Central memory CD4-positive, alpha-beta T cell (primary cell): ENCODE measurements at places on chromosomes 7 and 10.

- DNase-seq, result no peak
These were observed 199.0 kb downstream of the PTEN start for GRCh38 chr10:88062385-88062784.

DNA sequence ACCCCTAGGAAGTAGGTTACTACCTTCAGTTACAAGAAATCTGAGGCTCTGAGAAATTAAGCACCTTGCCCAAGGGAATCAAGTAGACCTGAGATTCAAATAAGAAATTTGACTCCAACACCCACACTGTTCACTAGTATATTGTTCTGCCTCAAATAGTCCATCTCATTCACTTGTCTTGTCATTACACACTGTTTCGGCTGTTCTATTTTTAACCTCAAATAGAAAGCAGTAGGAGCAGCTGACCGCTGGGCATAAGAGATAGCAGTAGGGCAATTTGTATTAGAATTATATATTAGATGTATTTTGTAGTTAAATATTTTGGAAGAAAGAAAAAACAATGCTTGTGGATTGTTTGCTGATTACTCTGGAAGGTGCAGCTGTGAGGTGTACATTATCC lies 185.1 kb downstream of the INHBA start:
- no peak for DNase-seq

GRCh38 chr10:102409604-102410428 lies 8.8 kb downstream of the PSD start:
- DNase-seq, result no peak

GRCh38 chr10:6039711-6040110 lies 22.5 kb downstream of the IL2RA start:
- no peak for DNase-seq

- no peak for DNase-seq
These were observed 175.8 kb upstream of the PPP2R2D start for GRCh38 chr10:131724891-131725580.

- peak; percentile 62 for DNase-seq
These were observed at the start of gene CDK6 for GRCh38 chr7:92836489-92836999. TSS of gene CDK6 (minus strand) at chr7:92836573. CDS start at chr7:92833323, 3,250 bp downstream.

GRCh38 chr7:150464962-150465361 lies 14.5 kb downstream of the GIMAP8 start:
- no peak for DNase-seq

- no peak for DNase-seq
These were observed 61.9 kb upstream of the ADO start for GRCh38 chr10:62742536-62743061.

DNA sequence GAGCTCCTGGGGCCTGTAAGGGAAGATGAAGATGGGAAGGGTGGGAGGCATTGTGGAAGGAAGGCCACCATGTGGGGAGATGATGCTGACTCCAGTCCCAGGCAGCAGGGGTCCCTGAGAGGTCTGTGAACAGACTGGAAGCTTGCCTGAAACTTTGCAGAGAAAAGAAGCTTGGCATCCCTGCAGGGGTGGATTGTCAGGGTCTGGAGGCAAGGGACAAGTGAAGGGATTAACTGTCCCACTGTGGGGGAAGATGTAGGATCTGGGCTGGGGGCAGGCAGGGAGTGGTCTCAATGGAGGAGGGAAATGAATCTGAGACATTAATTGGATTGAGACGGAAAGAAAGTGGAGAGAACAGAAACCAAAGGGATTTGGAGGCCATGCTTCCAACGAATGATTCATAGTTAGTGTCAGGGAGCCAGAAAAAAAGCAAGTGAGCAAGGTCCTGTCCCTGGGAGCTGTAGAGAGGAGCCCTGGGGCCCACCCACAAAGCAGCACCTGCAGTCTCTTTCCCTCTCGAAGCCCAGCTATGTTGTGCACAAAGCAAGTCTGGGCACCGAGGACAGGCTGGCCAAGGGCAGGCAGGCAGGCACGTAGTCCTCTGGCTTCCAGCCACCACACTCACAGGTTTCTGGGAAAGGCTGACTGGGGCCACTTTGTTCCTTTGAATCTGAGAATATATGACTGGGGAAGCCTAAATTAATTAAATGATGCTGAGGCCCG lies 4.7 kb upstream of the SLC18A3 start:
- DNase-seq, result no peak

DNA sequence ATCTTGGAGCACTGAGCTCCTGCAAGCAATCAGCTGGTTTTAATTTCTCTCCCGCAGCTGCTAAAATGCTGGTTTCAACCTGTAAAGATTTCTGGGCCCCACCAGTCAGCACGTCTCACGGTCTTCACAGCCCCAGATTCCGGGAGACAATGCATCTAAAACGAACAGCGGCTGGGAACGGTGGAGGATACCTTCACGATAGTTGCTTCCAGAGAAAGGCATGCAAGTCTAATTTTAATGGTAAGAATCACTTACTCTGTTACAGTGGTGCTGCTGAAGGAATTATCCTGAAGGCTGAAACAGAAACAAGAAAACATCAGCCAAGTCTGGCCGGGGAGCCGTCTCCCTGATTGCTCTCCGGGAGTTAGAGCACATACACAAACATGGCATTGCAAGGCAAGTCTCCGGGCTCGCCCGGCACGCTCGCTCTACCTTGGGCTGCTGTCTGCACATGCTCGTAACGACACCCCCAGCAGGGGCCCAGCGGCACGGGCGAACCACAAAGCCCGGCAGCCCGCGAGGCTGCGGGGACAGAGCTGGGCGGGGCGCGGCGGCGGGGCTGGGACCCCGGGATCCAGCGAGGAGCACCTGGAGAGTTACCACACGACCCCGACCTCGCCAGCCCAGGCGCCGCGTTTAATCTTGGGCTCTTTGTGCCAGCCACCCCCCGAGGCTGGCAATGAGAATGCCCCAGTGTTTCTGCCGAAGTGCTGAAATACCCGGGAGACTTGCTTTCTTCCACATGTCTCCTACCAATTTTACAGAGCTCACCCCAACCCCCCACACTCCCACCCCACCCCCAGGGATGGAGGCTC lies at the start of gene FAM13C:
TSS of gene FAM13C (minus strand) at position 406 of the 815 bp plus-strand sequence. CDS start at position 317, 89 bp downstream.
- no peak for DNase-seq

DNA sequence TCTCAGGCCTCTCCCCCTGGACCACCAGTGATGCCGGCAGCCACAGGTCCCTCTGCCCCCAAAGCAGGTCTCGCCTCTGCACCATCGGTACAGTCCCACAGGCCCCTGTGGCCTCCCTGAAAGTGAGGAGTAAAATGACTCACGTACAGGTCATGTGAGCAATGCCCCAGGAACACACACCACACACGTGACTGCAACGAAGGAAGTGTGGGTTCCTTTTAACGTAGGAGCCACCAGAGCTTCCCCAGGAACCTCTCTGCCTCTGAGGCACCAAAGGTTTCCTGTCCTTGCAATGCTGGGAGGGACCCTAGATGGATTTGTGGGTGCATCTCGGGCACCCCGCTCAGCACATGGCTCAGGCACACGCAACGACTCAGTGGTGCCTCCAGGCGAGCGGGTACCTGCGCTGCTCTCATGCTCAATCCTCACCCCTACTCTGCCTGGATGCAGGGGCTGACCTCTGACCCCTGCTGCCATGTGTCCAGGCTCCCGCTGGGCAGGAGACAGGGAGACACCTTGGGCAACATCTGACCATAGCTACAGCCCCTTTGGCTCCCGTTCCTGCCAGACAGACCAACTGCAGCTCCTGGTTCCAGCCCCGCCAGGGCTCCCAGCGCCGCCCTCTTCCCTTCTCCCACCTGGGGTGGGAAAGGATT lies 120.7 kb downstream of the PRKAG2 start:
- peak; percentile 51 for DNase-seq

DNA sequence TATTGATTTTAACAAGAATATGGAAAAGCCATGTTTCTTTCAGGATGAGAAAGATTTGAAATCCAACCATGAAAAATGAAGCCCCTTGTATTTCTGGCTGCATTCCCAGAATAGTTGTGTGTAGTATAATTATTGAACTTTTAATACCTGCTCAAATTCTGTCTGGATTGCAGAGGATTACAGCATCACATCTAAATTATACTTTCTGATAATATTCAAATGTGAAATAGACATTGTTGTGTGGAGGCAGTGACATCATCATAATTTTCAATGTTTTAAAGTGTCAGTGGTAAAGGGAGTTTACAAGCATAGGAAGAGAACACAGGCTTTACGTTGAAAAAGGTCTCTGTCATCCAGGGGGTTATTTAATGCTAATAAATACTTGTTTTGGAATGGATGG lies 93.4 kb downstream of the POLL start:
- DNase-seq, result no peak

GRCh38 chr7:106205621-106206222 lies 79.1 kb downstream of the NAMPT start:
- DNase-seq, result no peak

- DNase-seq, result peak; percentile 63
These were observed 41.5 kb upstream of the NMT2 start for GRCh38 chr10:15209827-15210509.

GRCh38 chr10:98267894-98268693 lies at the start of gene LOXL4:
TSS of gene LOXL4 (minus strand) at chr10:98268194. CDS start at chr10:98263019, 5,175 bp downstream.
- no peak for DNase-seq

- DNase-seq, result peak; percentile 81
These were observed 7.7 kb downstream of the ZSCAN25 start for GRCh38 chr7:99624484-99624883.

DNA sequence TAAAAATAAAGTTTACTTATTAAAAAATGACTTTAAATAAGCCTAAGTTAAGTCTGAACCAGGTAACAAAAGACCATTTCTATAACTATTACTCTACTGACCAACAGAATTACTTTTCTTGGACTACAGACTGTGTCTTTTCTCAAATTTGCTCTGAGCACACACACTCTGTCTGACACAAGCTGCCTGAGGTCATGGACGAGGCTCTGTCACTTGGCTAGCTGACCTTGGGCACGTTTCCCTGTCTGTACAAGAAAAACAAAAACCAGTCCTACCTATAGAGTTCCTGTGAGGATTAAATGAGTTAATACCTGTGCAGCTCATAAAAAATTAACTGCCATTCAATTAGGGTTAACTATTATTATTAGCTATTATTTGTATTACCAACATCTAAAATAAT lies 22.9 kb downstream of the ATE1 start:
- no peak for DNase-seq

DNA sequence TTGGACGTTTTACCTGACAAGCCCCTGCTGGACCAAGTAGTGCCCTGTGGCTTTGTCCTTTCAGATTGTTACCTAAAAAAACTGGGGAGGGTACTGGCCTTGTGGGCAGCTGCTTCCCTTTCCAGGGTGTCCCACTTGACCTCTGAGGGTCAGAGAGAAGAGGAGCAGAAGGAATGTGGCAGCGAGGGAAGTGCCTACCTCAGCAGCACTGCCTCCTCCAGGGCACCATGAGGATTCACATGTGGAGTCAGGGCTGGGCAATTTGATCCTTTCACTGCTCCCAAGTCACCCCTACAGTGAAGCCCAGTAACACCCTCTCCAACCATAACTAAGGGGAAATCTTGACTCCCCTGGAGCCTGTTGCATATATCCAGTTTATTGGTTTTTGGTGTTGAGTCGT lies 64.6 kb downstream of the ITGB1 start:
- no peak for DNase-seq

GRCh38 chr10:79344502-79345195 lies 2.6 kb upstream of the PPIF start:
- DNase-seq, result no peak

- DNase-seq, result no peak
These were observed 427.6 kb downstream of the THSD7A start for GRCh38 chr7:11404355-11404754.

DNA sequence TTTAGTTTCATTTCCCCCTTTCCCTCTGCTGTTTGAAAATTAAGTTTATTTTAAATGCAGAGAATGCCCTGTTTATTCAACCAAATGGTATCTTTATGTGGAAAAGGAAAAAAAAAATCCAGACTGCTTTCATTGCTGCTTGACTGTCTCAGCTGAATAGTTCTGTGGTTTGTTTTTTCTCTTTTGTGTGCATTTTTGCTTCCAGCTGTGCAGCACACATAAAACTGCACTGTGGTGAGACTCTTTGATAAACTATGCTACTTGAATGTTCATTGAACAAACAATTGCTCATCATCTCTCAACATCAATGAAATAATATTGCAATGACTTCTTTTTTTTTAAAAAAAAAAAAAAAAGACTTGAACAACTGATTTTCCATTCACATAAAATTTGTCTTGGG lies 78.6 kb upstream of the GLI3 start:
- DNase-seq, result no peak

DNA sequence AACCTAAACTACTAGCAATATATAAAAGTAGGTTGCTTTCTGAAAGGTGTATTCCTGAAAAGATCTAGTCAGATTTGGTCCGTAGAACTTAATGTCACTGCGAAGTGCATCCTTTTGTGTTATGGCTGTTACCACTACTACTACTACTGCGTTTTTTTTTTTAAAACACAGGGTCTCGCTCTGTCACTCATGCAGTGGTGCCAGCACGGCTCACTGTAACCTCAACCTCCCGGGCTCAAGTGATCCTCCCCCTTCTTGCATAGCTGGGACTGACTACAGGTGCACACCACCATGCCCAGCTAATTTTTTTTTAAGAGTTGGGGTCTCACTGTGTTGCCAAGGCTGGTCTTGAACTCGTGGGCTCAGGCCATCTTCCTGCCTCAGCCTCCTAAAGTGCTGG lies 14.5 kb downstream of the WIPI2 start:
- DNase-seq, result no peak

- DNase-seq, result no peak
These were observed 432.7 kb upstream of the VSTM2A start for GRCh38 chr7:54109501-54109900.

DNA sequence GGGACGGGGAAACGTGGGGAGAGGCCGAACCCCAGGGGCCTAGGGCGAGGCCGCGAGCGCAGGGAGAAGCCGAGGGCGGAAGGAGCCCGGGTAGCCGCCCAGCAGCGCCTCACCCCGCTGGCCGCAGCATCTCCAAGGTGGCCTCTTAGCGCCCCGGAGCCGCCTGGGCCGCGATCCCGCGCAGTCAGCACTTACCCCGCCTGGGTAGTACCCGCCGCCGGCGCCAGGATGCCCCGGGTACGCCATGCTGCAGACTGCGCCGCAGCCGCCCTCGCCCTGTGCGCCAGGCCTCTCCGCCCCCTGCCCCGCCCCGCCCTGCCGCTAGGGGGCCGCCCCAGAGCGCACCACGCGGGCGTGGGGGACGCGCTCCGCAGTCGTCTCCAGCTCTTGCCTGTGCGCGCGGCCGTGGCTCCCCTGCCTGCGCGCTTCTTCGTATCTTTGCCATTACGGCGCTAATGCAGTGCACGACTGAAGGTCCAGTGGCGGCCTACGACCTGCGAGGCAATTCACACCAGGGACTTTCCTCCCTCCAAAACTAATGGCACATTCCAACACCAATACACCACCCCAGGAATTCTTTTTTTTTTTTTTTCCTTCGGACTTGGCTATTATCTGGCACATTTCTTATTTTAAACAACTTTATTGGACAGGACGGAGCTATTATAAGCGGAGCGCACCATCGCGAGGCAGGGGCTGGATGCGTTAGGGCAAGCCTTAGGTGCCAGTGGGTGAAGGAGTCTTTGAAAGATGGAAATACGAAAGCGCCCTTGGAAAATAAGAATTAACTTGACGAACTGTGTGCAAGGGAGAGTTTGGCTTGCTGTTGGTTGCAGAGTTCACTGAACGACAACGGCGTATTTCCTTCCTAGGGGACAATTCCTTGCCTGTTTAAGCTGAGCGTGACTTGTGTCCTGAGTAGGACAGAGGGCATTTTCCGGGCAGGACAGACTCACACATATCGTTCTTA lies at the start of gene SRI:
TSS of gene SRI (minus strand) at position 258 of the 967 bp plus-strand sequence. CDS start at position 246, 12 bp downstream.
- DNase-seq, result peak; percentile 91
